ENCODE measurements at places on chromosomes 5 and 9. TPM values are rescaled to one million over a fixed set of nuclear protein-coding genes. Genes with fewer than 3 reads are reported as not detected.

AGXT2 gene
- not detected for total RNA-seq

GPX8 gene
- 72.0 TPM for total RNA-seq

CDC25C gene
- total RNA-seq, result 0.26 TPM

CXXC5 gene
- 75.4 TPM for total RNA-seq

LEAP2 gene
- total RNA-seq, result 0.34 TPM

KLF4 gene
- 24.7 TPM for total RNA-seq

F2RL1 gene
- 6.0 TPM for total RNA-seq

FGFR4 gene
- total RNA-seq, result 36.5 TPM

PCDHA13 gene
- total RNA-seq, result 0.16 TPM

LRRC26 gene
- not detected for total RNA-seq

LCN9 gene
- not detected for total RNA-seq

TLR4 gene
- 2.2 TPM for total RNA-seq

MYMK gene
- not detected for total RNA-seq

ZNG1E gene
- total RNA-seq, result 44.8 TPM

PDE6A gene
- total RNA-seq, result not detected

PCDHB11 gene
- 0.69 TPM for total RNA-seq

PHYHD1 gene
- total RNA-seq, result 16.3 TPM

TAF11L3 gene
- not detected for total RNA-seq

MYORG gene
- total RNA-seq, result 0.63 TPM

AIF1L gene
- 0.16 TPM for total RNA-seq

S1PR3 gene
- 14.2 TPM for total RNA-seq

SPARC gene
- 832 TPM for total RNA-seq

SLC6A7 gene
- total RNA-seq, result not detected

B4GALT7 gene
- total RNA-seq, result 30.6 TPM

SLC27A6 gene
- not detected for total RNA-seq

FOXD4 gene
- total RNA-seq, result 0.16 TPM

RABEPK gene
- 37.8 TPM for total RNA-seq

HTR4 gene
- total RNA-seq, result not detected

PCDH12 gene
- total RNA-seq, result under 0.01 TPM

ADGRV1 gene
- 0.17 TPM for total RNA-seq

ZNF879 gene
- total RNA-seq, result 4.1 TPM

RASGEF1C gene
- not detected for total RNA-seq

GFPT2 gene
- 63.4 TPM for total RNA-seq

PCSK1 gene
- total RNA-seq, result under 0.01 TPM

CCL28 gene
- 1.4 TPM for total RNA-seq

CCDC180 gene
- 5.2 TPM for total RNA-seq

SV2C gene
- total RNA-seq, result not detected

ABCA2 gene
- 23.9 TPM for total RNA-seq

ACSL6 gene
- under 0.01 TPM for total RNA-seq

PDE8B gene
- not detected for total RNA-seq
